ENCODE measurements at places on chromosomes 5 and 9.
A peak's percentile ranks its signal among the peaks of the same experiment; 100 is the strongest.

GRCh38 chr5:77312413-77312812 lies 101.9 kb downstream of the PDE8B start:
- no peak for DNase-seq

DNA sequence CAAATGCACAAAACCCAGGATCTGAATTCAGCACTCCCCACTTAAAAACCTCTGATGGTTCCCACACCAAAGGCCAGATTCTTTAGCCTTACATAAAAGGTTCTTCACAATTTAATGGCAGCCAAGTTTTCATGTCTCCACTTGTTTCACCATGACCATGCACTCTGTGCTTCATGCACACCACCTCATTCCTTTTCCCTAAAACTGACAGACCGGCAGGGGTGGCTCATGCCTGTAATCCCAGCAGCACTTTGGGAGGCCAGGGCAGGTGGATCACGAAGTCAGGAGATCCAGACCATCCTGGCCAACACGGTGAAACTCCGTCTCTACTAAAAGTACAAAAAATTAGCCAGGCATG lies 150.4 kb downstream of the SEMA6A start:
- DNase-seq: no peak

GRCh38 chr9:125999504-125999881 lies 252.3 kb downstream of the PBX3 start:
- no peak for DNase-seq

- no peak for DNase-seq
Observed at GRCh38 chr5:86030753-86031152, 587.0 kb upstream of the COX7C start.

DNA sequence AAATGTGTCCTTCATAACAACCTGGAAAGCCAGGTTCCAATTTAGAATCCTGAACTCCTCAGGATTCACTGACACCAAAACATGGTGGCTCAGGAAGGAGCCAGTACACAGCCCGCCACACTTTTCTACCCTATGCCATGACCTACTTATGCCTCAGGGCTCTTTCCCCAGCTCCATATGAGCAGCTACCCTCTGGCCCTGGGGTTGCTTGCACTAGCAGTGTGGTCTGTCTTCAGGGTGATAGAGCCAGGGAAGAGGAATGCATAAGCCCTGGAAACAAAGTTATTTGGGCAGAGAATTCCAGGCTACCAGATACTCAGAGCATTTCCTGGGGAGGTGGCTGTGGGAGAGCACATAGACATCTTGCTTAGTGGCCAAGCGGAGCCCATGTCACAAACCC lies 15.0 kb upstream of the ECM2 start:
- no peak for DNase-seq

- DNase-seq: peak; percentile 56
Observed at GRCh38 chr5:55101556-55102276, 730 bp upstream of the GZMA start.

DNA sequence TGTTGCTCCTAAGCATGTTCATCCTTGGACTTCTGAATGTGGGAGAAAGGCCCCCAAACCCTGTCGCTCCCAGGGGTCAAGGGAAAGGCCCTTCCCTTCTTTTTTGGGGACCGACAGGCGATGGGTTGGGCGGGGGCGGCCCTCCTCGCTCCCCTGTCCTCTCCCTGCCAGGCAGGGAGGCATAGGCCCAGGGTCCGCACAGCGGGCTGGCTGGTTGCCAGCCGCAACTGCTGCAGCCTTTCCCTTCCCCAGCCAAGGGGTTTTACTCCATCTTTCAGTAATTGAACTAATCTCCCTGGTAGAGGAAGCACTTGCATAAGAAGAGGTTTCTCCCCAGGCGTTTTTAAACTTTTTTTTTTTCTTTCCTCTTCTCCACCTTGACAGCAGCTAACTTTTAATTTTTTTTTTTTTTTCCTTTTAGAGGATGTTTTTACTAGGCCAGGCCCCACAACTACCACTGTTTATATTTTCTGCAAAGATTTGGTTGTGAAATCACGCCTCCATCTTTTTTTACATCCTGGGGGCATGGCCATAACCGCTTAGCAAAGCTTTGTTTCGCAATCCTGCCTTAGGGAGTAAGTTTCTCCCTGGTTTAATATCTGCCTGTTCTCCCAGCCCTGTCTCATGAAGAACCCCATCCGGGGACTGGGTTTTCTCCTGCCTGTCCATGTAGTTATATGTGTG lies 216.9 kb upstream of the ZNF608 start:
- DNase-seq: no peak

GRCh38 chr9:77832639-77833038 lies 184.5 kb upstream of the GNA14 start:
- no peak for DNase-seq

DNA sequence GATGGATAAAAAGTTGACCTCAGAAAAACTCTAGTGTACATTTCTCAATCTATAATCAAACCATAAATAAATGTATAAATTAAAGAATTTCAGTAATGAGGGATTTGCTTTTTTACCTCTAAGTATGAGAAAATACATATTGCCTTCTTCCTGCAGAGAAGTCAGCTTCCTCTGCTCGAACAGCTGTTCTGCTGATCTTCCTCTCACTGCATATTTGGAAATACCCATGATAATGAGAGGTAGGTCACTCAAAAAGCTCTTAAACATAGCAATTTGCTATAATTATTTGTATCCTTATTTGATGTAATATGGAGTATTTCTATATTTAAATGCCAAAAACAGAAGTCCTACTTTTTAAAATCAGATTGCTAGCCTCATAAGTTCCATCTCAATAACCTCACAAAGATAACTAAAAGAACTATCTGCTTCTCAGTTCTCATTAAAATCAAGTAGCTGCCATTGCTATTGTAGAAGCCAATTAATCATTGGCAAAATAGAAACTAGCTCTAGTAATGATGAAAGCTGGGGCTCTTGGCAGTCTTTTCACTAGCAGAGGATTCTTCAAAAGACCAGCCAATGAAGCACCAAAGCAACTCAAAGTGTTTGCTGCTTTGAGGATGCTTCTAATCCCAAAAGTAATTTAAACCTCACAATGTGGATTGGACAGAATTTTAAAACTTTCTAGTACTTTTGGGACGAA lies 35.7 kb upstream of the OR13D1 start:
- DNase-seq: no peak

GRCh38 chr5:112732131-112732530 lies 5.6 kb upstream of the APC start:
- DNase-seq: no peak

- DNase-seq: no peak
Observed at GRCh38 chr9:16252616-16253015, 617.9 kb downstream of the BNC2 start.
